MCF 10A (cell line): ENCODE measurements at places on chromosomes 5 and 9. TPM values are rescaled to one million over a fixed set of nuclear protein-coding genes. Genes with fewer than 3 reads are reported as not detected.

The SPATA31D1 gene
- not detected in 2 replicates for total RNA-seq

The PDLIM4 gene
- 91.4 and 101 TPM in 2 replicates for total RNA-seq

The ADGRD2 gene
- not detected in 2 replicates for total RNA-seq

The DYNC2I2 gene
- total RNA-seq, result 31.7 and 43.7 TPM in 2 replicates

The PIP5KL1 gene
- 4.0 and 5.7 TPM in 2 replicates for total RNA-seq

The IL9 gene
- total RNA-seq, result not detected in 2 replicates

- no peak overlapping the region for H3K27ac ChIP-seq
- no peak for DNase-seq
Measured at GRCh38 chr5:60417500-60418181, 282.3 kb downstream of the DEPDC1B start.

DNA sequence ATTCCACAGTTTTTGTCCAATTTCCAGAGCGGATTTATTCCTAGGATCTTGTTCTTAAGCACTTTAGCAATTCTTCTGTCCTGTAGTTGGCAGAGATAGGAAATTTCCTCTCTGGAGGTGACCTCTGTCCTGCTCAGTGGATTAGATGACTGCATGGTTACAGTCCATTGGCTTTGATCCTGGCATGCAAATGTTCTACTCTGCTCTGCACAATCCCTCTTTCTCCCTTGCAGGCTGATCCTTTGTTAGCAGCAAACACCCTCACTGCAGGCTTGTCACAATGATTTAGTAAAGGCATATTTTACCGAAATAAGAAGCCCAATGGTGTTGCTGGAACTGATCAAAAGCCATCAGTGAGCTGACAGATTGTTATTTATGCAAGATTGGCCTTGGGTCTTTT is 243.8 kb downstream of the COX7C start:
- no peak overlapping the region for H3K27ac ChIP-seq
- DNase-seq, result no peak

GRCh38 chr5:179139111-179139935 is 79.2 kb downstream of the ZNF354C start:
- DNase-seq, result no peak
- H3K4me1 ChIP-seq, result peaks cover 5% of the 10 kb centered on the region
- H3K4me3 ChIP-seq, result no peak overlapping the region
- H3K27ac ChIP-seq, result no peak overlapping the region
- H3K36me3 ChIP-seq, result no peaks in the 10 kb centered on the region
- H3K27me3 ChIP-seq, result no peaks in the 10 kb centered on the region

GRCh38 chr5:122156724-122157325 is 27.5 kb downstream of the ZNF474 start:
- DNase-seq, result peak; percentile 73
- H3K4me1 ChIP-seq, result peaks cover 12% of the 10 kb centered on the region
- H3K36me3 ChIP-seq, result no peaks in the 10 kb centered on the region
- H3K27ac ChIP-seq, result no peak overlapping the region
- H3K4me3 ChIP-seq, result no peak overlapping the region
- no peaks in the 10 kb centered on the region for H3K27me3 ChIP-seq

DNA sequence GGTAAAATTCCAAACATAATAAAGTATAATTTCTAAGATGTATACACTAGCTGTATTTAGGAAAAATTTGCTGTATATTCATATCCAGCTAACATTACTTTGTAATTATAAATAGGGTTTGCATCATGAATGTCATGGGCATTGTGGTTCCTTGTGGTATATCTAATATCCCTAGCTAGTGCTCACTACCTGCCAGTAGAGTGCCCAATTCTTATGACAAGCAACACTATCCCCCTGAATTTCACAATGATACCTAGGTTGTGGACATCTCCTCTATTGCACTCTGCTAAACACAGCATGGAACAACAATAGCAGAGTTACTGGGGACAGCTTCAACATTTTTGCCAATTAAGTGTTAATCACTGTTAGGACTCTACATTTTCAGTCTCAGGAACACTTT is 1656.5 kb downstream of the EFNA5 start:
- H3K4me1 ChIP-seq, result peaks cover 3% of the 10 kb centered on the region
- no peak for DNase-seq
- H3K4me3 ChIP-seq, result no peak overlapping the region
- no peak overlapping the region for H3K27ac ChIP-seq
- H3K36me3 ChIP-seq, result no peaks in the 10 kb centered on the region
- no peaks in the 10 kb centered on the region for H3K27me3 ChIP-seq

DNA sequence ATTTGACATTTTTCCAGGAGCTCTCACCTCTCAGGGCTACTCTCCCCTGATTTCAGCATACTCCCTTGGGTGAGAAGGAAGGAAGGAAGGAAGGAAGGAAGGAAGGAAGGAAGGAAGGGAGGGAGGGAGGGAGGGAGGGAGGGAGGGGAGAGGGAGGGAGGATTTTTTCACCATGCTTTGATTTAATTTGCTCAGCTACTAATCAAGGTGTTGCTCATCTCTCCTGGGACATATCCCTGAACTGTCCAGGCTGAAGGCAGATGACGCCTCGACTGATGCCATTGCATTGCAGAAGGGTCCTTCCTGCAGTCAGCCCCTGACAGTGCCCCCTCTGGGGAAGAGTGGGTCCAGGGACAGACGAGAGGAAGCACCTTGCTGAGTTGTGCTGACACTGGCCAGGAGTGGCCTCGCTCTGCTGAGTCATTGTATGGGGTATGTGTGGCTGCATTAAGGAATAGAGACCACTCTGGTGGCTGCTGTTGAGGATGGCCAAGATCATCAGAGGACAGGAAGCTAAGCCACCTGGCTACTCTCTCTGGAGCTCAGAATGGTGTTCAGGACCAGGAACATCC is 43.6 kb upstream of the CRB2 start:
- H3K36me3 ChIP-seq, result no peaks in the 10 kb centered on the region
- no peak overlapping the region for H3K4me3 ChIP-seq
- DNase-seq, result no peak

DNA sequence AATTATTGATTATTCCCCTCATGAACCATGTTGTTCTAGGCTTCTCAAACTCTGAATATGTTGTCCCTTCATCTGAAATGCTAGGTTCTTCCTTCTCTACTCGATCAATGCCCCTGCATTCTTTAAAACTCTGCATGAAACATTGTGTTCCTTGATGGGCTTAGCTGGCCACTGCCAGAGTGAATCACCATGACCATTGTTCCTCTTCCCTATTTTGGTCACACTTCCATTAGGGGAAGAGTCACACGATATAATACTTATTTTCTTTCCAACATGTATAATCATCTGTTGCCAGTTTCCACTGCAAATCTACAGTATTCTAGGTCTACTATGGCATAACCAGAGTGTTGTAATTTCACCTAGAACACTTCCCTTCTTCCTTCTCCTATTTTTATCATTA is 247.9 kb downstream of the TRPM3 start:
- no peak for DNase-seq
- H3K4me3 ChIP-seq, result no peak overlapping the region
- H3K27ac ChIP-seq, result no peak overlapping the region
- H3K4me1 ChIP-seq, result peaks cover 15% of the 10 kb centered on the region
- H3K36me3 ChIP-seq, result no peaks in the 10 kb centered on the region

- no peaks in the 10 kb centered on the region for H3K36me3 ChIP-seq
- H3K27ac ChIP-seq, result peak within 1 kb of the TSS; percentile 81
- no peaks in the 10 kb centered on the region for H3K27me3 ChIP-seq
- peaks cover 20% of the 10 kb centered on the region for H3K4me1 ChIP-seq
- peak within 1 kb of the TSS; percentile 86 for H3K4me3 ChIP-seq
- peak; percentile 75 for DNase-seq
Measured at GRCh38 chr5:50440651-50441492, at the start of gene EMB. EMB (minus strand) TSS chr5:50441288; CDS start chr5:50441151, 137 bp downstream.

- peak overlapping the region; percentile 68 for H3K4me3 ChIP-seq
- H3K36me3 ChIP-seq, result peaks cover 14% of the 10 kb centered on the region
- H3K4me1 ChIP-seq, result peaks cover 26% of the 10 kb centered on the region
Measured at GRCh38 chr5:139658928-139659667, 10.9 kb downstream of the CXXC5 start.

- no peak overlapping the region for H3K4me3 ChIP-seq
- H3K27ac ChIP-seq, result no peak overlapping the region
- H3K36me3 ChIP-seq, result peaks cover 6% of the 10 kb centered on the region
- DNase-seq, result peak; percentile 21
- H3K4me1 ChIP-seq, result peaks cover 21% of the 10 kb centered on the region
- no peaks in the 10 kb centered on the region for H3K27me3 ChIP-seq
Measured at GRCh38 chr9:84169240-84169639, 171.3 kb downstream of the SLC28A3 start.

GRCh38 chr5:60551829-60552228 is 148.1 kb downstream of the DEPDC1B start:
- H3K27me3 ChIP-seq, result peaks cover 10% of the 10 kb centered on the region
- no peak overlapping the region for H3K4me3 ChIP-seq
- DNase-seq, result no peak
- H3K27ac ChIP-seq, result no peak overlapping the region

DNA sequence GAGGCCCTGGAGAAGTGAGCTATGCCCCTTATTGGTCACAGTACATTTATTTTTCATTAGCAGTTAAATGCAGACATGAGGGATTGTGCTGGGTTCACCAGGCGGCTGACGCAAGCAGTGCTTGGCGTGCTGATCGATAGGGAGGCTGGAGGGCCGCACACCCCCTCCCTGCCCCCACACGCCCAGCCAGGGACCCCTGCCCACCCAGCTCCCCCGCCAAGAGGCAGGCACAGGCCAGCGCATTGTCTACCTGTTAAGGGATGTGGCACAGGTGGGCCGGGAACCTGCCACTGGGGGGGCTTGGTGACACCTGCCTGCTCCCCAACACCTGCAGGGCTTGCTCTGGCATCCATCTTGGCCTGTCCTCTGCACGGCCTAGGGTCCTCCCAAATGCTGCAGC is 39.2 kb downstream of the HK3 start:
- DNase-seq, result no peak
- no peak overlapping the region for H3K4me3 ChIP-seq
- H3K4me1 ChIP-seq, result no peaks in the 10 kb centered on the region

DNA sequence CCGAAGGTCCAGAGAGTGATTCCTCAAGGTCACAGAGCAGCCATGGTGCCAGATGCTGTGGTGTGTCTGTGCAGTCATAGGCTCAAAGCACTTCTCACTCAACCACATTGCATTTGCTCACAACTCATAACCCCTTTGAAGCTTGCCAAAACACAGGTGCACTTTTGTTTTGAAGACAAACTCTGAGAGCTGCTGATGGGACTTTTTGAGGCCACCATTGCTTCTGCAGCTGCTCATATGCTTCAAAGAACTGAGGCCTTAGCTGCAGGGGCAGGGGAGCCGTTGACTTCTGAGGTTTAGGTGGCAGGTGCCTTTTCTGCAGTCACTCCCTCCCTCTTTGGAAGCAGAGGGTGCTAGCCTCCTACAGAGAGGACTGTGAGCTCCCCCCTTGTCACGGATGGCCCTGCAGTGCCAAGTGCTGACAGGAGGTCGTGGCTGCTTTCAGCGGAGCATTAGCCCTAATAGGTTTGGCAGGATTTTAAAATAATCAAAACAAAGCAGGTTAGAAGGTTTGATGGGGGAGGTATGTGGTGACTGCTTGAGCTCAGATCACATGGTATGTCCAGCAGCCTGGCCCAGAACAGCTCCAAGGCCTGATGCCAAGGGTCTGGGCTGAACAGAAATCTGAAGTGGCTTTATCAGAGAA is 232.1 kb downstream of the MAN2A1 start:
- no peaks in the 10 kb centered on the region for H3K36me3 ChIP-seq
- DNase-seq, result no peak
- H3K27ac ChIP-seq, result no peak overlapping the region
- H3K4me1 ChIP-seq, result no peaks in the 10 kb centered on the region

GRCh38 chr5:133398646-133399101 is 213.7 kb downstream of the FSTL4 start:
- H3K4me1 ChIP-seq, result no peaks in the 10 kb centered on the region
- no peak for DNase-seq
- H3K27me3 ChIP-seq, result no peaks in the 10 kb centered on the region
- H3K27ac ChIP-seq, result no peak overlapping the region

GRCh38 chr9:124475158-124475867 is 25.1 kb downstream of the ADGRD2 start:
- DNase-seq, result no peak
- H3K4me1 ChIP-seq, result peaks cover 3% of the 10 kb centered on the region
- H3K36me3 ChIP-seq, result no peaks in the 10 kb centered on the region
- H3K27me3 ChIP-seq, result peaks cover 21% of the 10 kb centered on the region
- no peak overlapping the region for H3K4me3 ChIP-seq

DNA sequence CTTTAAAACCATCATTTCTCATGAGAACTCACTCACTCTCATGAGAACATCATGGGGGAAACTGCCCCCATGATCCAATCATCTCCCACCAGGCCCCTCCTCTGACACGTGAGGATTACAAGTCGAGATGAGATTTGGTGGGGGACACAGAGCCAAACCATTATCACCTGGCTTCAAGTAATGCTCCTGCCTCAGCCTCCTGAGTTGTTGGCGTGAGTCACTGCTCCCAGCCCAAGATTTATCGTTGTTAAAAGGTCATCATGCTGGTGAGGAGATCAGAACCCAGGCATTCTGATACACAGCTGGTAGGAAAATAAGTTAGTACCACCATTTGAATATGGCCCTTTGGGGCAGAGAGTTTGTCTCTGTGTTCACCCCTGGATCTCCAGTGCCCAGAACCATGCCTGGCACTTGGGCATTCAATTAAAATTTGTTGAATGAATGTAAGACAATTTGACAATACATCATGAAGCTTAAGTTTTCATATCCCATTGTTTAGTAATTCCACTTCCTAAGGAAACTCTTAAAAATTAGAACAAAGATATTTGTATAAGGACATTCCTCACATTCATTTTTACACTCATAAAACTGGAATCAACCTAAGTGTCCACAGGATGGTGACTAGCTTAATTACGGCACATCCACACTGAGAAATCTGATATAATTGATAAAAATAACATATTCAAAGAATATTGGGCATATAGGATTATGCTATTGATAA is 58.0 kb upstream of the COL15A1 start:
- H3K27ac ChIP-seq, result no peak overlapping the region
- no peak overlapping the region for H3K4me3 ChIP-seq
- no peaks in the 10 kb centered on the region for H3K4me1 ChIP-seq
